HS-5 (cell line): ENCODE measurements at places on chromosomes 13 and 19.

DNA sequence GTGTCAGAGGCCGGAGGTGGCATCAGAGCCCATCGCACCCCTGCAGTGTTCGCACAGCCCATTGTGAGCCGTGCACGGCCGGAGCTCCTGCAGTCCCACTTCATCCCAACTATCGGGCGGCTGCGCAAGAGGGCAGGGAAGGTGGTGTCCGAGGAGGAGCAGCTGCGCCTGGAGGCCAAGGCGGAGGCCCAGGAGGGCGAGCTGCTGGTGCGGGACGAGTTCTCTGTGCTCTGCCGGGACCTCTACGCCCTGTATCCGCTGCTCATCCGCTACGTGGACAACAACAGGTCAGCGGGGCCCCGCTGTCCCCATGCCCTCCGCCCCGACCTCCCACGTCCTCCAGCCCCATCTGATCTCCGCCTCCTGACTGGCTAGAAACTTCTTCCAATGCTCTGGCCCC lies 85.7 kb downstream of the RYR1 start:
- DNase-seq = no peak

- no peak for DNase-seq
Observed at GRCh38 chr13:71067165-71067815, 799.7 kb downstream of the DACH1 start.

- DNase-seq = no peak
Observed at GRCh38 chr19:12987781-12988180, 7.5 kb upstream of the NFIX start.

DNA sequence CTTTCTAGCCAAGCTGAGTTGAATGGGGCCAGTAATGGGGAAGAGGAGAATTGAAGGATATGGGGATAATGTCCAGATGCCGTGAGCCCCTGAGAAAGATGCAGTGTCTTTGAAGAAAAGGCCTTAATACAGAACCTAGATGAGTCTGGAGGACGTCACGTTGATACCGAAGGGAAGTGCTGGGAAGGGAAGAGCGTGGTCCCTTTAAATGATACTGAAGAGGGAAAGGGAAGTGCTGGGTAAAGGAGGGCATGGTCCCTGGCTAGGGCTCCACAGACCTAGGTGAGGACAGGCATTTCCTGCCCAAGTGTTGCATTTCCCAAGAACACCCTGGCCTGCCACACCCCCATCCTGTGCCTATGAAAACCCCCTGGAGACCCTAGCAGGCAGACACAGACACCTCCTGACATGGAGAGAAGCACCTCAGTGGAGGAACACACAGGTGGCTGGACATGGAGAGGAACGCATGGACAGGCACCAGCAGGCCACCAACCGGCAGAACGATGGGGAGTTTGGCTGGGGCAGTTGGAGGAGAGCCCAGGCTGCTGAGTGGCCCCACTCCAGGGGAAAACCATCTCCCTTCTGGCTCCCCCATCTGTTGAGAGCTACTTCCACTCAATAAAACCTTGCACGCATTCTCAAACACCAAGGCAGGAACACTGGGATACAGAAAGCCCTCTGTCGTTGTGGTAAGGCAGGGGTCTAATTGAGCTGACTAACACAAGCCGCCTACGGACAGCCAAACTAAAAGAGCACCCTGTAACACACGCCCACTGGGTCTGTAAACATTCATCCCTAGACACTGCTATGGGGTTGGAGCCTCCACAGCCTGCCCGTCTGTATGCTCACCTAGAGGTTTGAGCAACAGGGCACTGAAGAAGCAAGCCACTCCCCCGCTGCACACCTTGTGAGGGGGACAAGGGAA lies 34.9 kb upstream of the POMP start:
- DNase-seq = no peak

- no peak for DNase-seq
Observed at GRCh38 chr13:48144413-48145035, 49.6 kb upstream of the MED4 start.

DNA sequence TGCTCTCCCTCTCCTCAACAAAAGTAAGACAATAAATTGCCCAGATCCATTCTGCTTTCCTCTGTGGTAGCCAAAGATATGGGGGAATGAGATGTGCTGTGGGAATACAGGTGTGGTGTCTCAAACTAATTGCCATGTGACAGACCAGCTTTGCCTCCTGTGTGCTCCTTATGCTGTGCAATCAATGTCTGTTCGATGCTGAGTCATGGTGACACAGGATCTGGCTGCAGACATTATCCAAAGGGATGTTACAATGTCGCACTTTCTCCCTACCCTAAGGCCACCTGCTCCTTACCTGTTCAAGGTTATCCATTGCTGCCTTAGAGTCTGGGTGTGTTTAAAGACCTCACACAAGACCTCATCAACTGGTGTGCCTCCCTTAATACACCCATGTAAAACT lies 32.5 kb downstream of the FGF14 start:
- DNase-seq = no peak

DNA sequence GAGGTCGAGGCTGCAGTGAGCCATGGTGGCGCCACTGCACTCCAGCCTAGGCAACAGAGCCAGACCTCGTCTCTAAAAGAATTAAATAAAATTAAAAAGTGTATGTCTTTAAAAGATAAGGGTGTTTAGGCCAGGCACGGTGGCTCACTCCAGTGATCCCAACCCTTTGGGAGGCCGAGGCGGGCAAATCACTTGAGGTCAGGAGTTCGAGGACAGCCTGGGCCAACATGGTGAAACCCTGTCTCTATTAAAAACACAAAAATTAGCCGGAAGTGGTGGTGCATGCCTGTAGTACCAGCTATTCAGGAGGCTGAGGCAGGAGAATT lies 7.5 kb upstream of the SDHAF1 start:
- no peak for DNase-seq

DNA sequence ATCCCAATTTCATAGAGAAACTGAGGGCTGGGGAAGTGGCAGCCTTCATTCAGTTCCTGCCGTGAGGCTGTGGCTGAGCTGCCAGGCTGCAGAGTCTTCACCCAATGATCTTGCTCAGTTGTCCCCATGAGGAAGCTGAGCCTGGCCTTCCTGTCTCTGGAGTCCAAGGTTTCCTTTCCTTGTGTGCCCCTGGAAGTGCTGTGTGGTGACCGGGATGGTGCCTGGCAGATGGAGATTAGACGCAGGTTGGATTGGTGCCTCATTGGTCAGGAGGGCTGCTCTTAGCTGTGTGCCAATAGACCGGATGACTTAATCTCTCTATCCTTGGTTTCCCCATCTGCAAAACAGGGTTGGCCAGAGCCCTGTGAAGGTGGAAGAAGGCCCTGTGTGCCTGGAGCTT lies 24.6 kb downstream of the DNM2 start:
- no peak for DNase-seq

GRCh38 chr13:98478189-98479129 lies 98.4 kb downstream of the STK24 start:
- no peak for DNase-seq

DNA sequence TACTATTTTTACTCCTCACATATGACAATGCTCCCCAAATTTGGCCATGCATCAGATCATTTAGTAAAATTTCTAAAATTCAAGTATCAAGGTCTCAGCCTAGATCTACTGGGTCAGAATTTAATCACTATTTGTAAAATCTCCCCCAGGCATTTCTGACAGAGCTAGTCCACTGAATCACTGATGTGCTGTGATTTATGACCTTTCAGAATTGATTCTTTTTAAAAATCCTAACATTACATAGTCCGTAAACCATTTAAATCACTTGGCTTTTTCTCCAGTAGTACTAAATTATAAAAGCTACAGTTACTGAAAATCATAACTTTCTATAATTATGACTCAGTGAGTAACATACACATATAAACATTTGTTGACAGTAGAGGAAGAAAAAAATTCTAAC lies 92.8 kb upstream of the RAP2A start:
- no peak for DNase-seq

DNA sequence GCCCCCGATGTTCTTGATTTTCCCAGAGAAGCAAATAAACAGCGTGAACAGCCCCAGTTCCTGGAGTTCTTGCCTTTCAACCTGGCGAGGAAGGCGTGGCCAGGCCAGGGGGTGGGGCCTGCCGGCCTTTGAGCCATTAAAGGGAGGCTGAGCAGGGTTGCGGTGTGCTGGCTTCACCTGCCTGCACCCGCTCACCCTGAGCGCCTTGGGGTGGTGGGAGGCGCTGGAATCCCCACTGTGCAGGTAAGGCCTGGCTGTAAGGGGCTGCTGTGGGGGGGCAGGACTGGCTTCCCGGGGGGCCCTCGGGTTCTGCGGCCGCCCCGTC lies 2.7 kb upstream of the MISP start:
- no peak for DNase-seq

- DNase-seq = no peak
Observed at GRCh38 chr19:52196256-52196967, 6.6 kb downstream of the PPP2R1A start.

- no peak for DNase-seq
Observed at GRCh38 chr13:72397265-72397664, 330.2 kb downstream of the MZT1 start.

GRCh38 chr19:11247391-11247790 lies 8.0 kb downstream of the ANGPTL8 start:
- DNase-seq = no peak

DNA sequence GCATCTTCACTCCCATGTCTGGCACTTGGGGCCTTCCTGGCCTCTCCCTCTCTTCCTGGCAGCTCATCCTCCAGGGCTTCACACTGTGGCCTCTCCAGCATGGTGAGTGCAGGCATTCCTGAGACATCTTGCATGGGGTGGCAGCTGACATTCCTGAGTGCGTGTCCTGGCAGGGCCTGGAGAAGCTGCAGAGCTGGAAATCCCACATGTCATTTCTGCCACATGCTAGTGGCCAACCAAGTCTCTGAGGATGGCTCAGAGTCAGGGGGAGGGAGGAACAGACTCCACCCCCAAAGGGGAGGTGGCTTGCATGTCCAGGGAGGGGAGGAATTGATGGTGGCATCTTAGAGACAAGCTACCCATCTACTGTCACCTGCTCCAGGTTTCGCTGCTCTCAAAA lies 41.6 kb upstream of the AMER2 start:
- no peak for DNase-seq

- DNase-seq = no peak
Observed at GRCh38 chr19:18644196-18645034, 7.6 kb downstream of the KLHL26 start.

DNA sequence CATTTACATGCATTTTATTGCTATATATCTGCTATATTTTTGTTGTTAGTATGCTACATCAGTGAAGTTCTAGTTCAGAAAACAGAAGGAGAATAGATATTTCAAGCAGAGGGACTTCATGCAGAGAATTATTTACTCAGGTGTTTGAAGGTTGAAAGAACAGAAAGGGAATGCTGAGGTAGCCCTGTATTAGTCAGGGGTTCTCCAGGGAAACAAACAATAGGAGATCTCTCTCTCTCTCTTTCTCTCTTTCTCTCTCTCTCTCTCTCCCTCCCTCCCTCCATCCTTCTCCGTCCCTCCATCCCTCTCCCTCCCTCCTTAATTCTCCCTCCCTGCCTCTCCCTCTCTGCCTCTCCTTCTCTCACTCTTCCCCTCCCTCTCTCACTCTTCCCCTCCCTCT lies 114.3 kb upstream of the TDRD3 start:
- no peak for DNase-seq

- DNase-seq = peak; percentile 80
Observed at GRCh38 chr13:39876258-39876657, 220.8 kb downstream of the COG6 start.

DNA sequence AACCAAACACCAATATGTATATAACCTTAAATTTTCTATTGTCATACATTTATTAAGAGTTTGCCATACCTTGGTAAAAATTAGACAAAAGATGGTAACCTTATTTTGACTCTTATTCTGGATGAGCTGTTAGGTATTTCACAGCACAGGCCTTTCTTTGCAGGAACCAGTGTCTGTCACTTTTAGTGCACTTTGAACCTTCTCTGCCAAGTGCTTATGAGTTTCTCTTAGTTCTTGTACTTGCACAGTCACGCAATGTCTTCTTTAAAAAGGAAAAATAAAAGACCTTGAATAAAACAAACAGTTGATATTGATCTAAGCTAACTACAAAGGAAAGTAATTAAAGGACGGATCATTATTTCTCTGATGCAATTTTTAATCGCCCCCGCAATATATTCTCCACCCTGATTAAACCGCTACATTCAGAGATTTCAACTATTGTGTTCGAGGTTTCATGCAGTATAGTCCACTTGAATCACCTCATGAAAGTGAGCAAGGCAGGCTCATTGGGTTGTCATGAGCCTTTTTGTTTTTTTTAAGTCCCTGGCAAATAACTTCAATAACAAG lies 534.5 kb downstream of the KLF5 start:
- no peak for DNase-seq

- DNase-seq = no peak
Observed at GRCh38 chr19:46995492-46995891, 24.1 kb upstream of the NPAS1 start.

DNA sequence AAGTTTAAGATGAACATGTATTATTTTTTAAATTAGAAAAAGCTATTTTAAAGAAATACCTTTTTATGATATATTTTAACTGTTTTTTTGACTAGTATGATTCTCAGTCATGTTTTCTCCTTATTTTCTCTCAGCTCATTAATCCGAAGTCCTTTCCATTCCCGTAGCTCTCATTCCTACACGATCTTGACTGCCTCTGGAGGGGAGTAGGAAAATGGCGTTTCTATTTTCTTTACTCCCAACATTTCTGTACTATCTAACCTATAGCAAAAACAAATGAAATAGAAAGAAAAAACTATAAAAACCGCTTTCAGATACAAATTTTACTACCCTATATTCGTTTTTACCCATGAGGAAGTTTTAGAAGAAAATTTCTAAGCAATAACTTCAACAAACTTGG lies 343.8 kb downstream of the RBM26 start:
- no peak for DNase-seq

DNA sequence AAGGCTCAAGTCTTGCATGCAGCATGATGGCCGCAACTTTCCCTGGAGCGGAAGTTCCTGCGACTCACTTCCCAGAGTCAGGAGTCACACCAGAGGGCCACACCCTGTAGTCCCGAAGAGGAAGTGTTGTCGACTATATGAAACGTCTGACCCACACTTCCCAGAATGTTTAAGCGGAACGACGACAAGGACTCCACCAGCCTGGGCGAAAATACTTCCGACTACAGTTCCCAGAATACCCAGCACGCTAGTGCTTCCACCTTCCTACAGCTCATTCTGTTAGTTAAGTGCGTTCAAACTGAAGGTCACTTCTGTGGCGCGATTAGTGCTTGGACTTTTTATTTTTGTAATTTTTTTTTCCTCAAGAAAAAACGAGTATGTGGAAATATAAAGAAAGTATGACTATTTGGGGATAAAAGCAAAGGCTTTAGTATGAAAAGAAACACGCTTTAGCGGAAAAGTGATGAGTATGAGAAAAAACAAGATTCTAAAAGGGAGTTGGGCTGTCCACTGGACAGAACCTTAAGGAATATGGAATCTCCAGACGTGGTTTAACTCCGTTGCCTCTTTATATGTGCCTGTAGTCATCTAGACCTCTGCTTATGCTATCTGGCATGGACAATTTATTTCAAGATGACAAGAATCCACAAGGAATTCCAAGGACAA lies 15.5 kb upstream of the ZNF112 start:
- no peak for DNase-seq

DNA sequence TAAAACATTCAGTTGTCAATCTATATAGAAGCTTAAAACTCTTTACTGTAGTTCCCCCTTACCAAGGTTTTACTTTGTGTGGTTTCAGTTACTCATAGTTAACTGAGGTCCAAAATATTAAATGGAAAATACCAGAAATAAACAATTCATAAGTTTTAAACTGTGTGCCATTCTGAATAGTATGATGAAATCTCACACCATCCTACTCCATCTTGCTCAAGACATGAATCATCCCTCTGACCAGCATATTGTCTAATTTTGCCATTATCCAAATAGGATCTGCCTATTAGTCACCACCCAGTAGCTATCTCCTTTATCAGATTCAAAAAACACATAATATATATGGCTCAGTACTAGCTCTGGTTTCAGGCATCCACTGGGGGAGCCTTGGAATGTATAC lies 22.4 kb downstream of the ZNF571 start:
- no peak for DNase-seq

GRCh38 chr19:30916238-30916637 lies 433.0 kb downstream of the TSHZ3 start:
- DNase-seq = no peak
